ENCODE measurements at places on chromosomes 7 and 10.

DNA sequence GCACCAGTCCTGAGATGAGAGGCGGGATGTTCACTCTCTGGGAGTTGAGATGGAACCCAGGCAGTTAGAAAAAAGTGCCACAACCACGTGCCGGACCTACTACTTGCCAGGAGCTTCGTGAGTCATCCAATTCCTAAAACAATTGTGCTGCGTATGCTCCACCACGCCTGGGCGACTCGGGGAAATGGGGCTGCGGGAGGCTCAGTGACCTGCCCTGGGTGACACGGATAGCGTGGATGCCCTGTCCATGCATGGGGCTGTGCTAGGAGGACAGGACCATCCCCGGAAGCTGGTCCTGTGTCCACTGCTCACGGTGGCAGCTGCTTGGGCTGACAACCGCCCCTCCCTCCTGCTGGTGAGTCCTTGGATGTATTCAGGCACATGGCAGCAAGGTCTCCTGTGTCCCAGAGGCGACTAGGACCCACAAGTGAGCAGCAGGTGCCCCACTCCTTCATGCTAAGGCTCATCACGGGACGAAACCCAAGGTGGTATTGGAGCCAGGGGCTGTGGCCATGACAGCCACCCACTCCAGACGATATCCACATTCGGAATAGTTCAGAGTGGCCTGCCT is 90.4 kb downstream of the BMS1 start:
- DNase-seq, result no peak

GRCh38 chr10:69629897-69630650 is at the start of gene FAM241B:
FAM241B (plus strand) TSS chr10:69630247; CDS start chr10:69631744, 1,497 bp downstream.
- peak; percentile 67 for DNase-seq

- no peak for DNase-seq
Observed at GRCh38 chr10:17109475-17110207, 20.0 kb downstream of the CUBN start.

- no peak for DNase-seq
Observed at GRCh38 chr10:55495555-55495954, 694.5 kb upstream of the PCDH15 start.

DNA sequence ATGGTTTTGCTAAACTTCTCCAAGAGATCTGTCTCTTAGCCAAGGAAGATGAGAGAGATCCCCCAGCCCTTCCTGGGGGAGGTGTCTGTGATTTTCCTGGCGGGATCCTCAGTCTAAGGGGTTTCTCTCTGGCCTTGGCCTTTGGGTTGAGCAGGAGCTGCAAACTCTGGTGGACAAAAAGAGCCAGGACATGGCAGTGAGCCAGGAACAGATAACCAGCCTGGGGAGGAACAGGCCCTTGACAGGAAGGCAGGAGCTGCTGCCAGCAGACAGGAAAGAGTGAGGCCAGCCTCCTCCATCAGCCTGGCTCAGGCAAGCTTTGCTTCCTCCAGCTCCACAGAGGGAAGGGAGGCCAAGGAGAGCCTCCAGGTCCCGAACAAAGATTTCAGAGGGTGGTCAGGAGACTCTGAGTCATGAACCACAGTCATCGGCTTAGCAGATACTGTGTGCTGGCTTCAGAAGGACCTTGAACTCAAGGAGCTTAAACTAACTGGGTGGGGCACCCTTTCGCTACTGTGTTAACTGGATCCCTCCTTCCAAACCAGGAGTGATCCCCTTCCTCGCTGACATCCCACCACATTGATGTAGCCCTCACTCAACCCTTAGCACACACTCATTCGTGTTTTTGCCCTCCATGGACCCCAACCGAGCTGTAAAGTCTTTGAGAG is 34.7 kb downstream of the DDIT4 start:
- peak; percentile 57 for DNase-seq

- no peak for DNase-seq
Observed at GRCh38 chr7:159033956-159034355, 110.7 kb downstream of the VIPR2 start.

DNA sequence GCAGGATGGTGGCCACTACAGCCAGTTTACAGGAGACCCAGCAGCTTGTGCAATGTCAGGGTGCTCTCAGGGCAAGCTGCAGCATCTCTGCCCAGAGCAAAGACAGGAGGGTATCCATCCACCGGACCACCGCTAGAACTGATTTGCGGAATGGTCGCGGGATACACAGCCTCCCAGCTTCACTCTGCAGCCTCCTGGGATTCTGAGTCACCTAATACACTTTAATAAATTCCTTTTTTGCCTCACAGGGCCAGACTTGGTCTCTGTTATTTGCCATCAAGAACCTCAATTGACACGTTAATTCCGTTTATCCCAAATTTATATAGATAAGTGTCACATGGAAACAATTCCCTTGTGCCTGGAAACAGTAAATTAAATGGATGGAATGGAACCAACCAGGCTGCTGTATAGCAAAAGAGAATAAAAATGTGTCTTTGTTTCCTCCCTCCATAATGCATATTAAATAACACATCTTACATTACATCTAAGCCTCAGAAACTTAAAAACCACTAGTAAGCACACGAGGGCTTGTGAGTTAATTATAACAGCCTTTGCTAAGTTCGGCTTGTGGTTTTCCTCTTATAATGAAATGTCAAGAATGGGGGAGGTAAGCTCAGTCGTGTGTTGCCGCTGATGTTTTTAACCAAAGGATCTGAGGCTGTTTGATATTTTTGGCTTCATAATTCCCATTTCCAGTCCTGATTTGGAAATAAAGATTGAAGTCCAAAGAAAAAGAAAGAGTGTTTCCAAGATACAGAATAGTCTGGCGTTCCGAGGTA is 52.1 kb downstream of the ADRB1 start:
- no peak for DNase-seq

GRCh38 chr10:22536620-22537019 is 177.8 kb downstream of the PIP4K2A start:
- no peak for DNase-seq

- DNase-seq, result no peak
Observed at GRCh38 chr7:157004521-157005455, 5.7 kb downstream of the MNX1 start.

GRCh38 chr10:4813023-4813422 is 13.0 kb upstream of the AKR1E2 start:
- peak; percentile 22 for DNase-seq

- DNase-seq, result no peak
Observed at GRCh38 chr10:51397244-51397643, 302.2 kb downstream of the CSTF2T start.

DNA sequence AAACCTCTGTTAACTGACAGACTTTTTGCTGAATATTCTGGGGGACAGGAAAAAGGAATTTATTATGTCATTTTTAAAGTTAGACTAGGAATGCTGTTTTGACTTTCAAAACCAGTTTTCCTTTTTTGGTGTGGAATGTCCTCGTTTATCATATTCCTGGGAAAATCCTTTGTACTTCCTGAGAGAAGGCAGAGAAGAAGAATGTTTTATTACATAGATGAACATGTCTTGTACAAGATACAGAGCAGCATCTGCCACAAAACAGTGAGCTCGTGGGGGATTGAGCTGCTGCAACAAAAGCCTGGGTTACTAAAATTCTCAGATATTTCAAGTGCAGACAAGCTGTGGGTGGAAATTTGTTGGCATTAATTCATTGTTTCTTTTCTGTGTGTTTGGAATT is 20.2 kb downstream of the MCU start:
- DNase-seq, result no peak

- no peak for DNase-seq
Observed at GRCh38 chr7:102129636-102130370, 156.9 kb upstream of the SH2B2 start.

GRCh38 chr7:25842201-25842733 is 309.7 kb upstream of the NFE2L3 start:
- no peak for DNase-seq

- DNase-seq, result no peak
Observed at GRCh38 chr10:107701943-107702342, 537.4 kb upstream of the SORCS1 start.

DNA sequence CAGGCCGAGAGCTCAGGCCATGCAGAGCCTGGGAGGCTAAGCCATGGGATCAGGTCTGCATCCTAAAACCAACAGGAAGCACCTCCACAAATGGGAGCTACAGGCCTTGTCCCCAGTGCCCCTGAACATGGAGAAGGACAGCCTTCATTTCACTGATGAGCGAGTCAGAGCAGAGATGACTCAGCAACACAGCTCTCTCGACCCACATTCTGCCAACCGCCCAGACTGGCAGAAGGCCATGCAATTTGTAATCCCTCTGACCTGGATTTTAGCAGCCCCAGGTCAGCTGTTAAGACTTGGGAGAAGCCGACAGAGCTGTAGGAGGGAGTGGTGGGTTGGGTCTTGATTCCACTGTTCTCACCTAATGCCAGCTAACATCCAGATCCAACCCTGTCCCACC is 25.5 kb downstream of the VOPP1 start:
- DNase-seq, result peak; percentile 47

DNA sequence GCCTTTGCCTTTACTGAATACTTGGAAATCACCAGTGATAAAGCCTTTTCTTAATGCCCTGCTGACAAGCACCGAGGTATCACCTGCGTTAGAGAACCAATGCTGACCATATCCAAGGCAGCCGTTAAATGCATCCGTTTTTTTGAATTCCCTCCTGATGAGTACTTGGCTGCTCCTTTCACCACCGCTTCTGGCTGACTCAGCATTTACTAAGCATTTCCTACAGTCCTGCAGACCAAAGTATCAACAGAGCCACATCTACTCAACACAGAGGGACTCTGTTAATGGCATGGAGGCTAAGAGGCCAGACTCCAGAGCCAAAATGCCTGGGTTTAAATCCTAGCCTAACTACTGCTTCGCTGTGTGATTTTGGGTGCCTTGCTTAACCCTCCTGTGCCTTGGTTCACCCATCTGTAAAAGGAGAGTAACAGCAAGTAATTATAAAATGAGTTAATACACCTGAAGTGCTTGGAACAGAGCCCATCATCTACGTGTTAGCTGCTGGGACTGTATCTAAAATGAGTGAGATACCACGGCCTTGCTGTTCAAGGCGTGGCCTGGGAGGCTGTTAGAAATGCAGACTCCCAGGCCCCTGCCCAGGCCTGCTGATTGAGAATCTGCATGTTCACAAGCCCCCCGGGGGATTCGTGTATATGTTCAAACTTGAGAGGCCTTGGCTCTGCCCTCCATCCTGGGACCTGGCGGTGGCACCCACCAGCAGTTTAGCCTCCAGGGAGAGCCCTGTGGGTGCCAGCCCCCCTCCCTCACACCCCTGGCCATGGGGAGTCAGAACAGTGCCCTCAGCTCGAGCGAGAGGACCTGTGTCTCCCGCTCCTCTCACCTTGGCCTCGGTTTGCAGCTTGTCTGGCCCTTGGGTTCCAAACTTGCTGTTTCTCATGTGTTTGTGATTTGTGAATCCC is 30.8 kb upstream of the EFCAB10 start:
- DNase-seq, result no peak

- DNase-seq, result no peak
Observed at GRCh38 chr10:16581202-16581601, 59.5 kb upstream of the C1QL3 start.

GRCh38 chr10:59779756-59780533 is 26.7 kb upstream of the MRLN start:
- no peak for DNase-seq

DNA sequence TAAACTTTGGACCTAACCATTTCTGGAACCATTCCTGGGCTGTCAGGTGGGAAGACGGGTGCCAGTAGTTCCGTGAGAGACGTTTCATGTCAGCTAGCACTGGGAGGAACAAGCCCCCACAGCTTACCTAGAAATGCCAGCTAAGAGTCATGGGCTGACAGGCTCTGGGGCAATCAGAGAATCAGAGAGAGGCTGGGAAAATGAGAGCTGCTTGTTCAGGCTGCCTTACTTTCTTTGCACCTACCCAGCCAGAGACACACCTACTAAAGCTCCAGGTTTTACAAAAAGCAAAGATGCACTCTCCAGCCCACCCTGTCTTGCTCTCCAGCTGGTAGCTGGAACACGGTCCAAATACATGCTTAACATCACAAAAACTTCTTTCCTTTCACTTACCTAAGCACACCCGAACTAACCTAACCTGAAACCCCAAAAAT is 688 bp downstream of the PTN start:
- no peak for DNase-seq

DNA sequence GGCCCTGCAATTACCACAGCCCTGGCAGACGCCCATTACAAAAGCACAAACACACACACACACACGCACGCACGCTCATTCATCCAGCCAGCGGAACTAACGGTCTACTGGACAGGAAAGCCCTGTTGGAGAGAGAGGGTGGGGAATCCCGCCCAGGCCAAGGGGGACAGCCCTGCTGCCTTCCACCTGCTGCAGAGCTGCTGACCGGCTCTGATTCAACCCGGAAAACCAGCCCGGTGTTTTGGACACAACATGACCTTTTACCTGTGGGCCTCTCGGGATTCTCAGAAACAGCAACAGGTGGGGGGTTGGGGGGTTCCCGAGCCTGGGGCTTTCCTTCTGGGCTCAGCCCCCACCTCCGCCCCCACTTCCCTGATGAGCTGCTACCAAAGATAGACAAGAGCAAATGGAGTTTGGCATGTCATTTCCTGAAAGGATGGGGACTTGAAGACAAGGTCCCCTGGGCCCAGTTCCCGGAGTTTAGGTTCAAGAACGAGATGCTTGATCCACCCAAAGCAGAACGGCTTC is 18.5 kb upstream of the SERPINE1 start:
- DNase-seq, result peak; percentile 46

DNA sequence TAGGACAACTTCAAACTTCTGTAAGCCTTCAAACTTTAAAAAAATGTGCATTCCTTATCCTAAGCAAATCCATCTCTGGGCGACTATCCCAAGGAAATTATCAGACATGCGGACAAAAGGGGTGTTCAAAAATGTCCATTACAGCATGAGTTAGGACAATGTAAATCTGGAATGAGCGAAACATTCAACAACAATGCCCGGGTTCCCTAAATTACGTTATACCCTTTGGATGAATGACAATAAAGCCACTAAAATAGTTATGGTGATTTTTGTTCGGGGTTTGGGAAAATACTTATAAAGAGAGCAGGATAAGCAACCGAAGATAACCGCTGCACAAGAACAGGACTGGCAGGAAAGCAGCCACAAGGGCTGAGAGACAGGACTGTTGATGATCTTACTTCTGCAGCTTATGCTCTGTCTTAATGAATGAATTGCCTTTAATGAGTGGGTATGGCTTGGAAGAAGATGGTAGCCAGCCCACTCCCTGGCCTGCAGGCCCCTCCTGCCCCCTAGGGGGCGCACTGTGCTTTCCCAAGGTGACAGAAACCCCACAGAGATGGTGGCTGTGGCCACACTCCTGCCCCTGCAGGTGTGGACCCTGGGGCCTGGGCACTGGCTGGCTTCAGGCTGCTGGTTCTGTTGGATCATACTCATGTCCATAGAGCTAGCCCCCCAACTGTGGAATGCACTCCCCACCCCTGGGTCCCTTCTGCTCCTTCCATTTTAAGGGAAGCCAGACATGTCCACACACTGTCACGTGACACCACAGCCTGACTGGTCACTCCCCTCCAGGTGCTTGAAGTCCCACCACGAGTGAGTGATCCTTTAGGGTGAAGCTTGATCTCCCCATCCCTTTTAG is 45.0 kb downstream of the ZCCHC24 start:
- no peak for DNase-seq

GRCh38 chr7:137878333-137878961 is 31.7 kb upstream of the DGKI start:
- DNase-seq, result no peak

- DNase-seq, result no peak
Observed at GRCh38 chr7:93935102-93935501, 13.6 kb downstream of the GNG11 start.
